ENCODE measurements at places on chromosomes 12 and 14.

GRCh38 chr14:68561531-68562007 lies 231.3 kb downstream of the ZFP36L1 start:
- DNase-seq: no peak

DNA sequence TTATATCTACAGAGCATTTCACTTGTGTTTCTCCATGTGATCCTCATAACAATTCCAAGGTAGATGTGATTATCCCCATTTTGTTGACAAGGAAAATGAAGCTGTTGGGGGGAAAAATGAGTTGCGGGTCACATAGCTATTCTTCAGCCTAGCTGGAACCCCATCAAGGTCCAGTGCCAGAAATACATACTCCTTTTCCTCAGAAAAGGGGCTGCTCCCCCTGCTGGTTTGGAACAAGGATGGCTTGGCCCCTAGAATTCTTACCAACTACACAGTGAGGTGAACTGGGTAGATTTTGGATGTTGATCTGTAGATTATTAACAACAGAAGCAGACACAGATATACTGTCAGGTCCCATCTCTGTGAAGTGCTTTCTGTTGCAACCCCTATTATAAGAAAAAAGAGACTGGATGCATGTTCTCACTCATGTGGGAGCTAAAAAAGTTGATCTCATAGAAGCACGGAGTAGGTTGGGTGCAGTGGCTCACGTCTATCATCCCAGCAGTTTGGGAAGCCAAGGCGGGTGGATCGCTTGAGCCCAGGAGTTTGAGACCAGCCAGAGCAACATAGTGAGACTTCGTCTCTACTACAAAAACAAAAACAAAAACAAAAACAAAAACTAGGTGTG lies 8.9 kb downstream of the IKZF4 start:
- peak; percentile 67 for DNase-seq

- DNase-seq: no peak
Measured at GRCh38 chr14:64928239-64929013, 14.1 kb downstream of the GPX2 start.

DNA sequence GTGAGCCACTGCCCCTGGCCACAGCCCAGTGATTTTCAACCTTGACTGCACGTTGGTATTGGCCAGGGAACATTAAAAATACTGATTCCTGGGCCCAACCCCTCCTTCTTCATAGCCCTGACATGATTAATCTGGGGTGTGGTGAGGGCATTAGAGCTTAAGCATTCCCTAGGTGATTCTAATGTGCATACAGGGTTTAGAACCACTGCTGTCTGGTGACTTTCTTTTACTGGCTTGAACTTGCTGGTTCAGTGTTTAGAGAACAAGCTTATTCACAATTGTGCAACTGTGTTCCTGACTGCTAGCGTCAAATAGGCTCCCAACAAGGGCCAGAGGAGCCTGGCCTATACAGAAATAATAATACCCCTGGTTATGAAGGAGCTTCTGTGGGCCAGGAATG lies 488.8 kb upstream of the CCDC196 start:
- DNase-seq: no peak

DNA sequence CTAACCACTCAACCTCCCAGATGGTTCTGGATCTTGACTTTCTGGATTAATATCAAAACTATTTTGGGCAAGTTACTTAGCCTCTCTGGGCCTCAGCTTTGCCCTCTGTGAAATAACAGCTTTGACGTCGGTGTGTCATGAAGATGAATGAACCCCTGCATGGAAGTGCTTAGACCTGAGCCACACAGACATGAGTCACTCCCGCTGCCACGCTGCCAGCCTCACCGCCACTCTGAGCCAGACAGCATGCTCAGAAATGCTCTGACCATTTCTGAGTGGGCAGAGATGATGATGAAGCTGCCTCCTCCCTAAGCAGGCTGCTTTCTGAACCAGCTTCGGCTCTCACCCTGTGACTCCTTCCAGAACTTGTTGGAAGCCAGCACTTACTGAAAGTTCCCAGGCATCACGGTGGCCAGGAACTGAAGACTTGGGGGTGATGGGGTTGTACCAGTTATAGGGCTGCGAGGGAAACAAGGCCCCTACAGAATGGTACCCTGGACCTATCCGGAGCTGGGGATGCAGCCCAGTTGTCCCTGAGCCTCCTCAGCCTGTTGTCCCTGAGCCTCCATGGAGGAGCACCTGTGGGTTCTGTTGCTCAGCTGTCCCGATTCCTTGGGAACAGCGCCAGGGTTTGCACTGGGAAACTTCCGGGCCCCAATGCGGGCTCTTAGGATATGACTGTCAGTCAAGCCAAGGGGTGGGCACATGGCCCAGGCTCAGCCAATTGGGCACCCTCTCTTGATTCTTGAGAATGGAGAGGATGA lies 2.0 kb upstream of the CCDC197 start:
- peak; percentile 80 for DNase-seq

GRCh38 chr14:60815371-60815770 lies 80.8 kb downstream of the MNAT1 start:
- no peak for DNase-seq

All from stromal cell of bone marrow (primary cell).